GM04503 (cell line): ENCODE measurements at places on chromosomes 4 and X.

GRCh38 chrX:39819921-39820849, 277.6 kb downstream of the BCOR start:
- DNase-seq, result no peak

- DNase-seq, result no peak
Measured at GRCh38 chr4:23680671-23681518, 209.0 kb downstream of the PPARGC1A start.

DNA sequence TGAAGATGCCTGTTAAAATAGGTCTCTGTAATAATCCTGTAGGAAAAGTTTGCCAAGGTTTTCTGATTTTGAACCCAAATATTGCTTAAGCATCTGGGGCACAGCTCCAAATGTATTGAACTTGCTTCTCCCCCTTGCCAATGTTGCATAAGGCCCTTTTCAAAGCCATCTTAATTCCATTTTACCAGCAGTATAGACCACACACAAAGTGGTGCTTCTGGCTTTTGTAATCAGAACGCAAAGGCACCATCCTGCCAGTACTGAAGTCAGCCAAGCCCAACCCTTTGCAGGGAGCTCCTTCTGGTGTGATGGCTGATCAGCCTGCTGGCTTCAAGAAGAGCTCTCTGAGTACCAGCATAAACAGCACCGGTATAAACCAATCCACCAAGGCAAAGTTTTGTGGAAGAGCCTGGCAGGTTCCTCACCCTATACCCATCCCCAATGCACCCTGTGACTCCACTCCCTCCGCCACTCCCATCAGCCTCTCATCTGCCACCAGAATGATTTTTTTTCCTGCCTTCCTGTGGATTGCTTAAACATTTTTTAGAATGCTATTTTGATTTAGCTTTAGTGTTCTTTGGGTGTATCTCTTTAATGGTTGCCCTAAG, 39.2 kb upstream of the USP9X start:
- DNase-seq, result no peak

GRCh38 chr4:10983268-10983667, 298.7 kb upstream of the CLNK start:
- no peak for DNase-seq

DNA sequence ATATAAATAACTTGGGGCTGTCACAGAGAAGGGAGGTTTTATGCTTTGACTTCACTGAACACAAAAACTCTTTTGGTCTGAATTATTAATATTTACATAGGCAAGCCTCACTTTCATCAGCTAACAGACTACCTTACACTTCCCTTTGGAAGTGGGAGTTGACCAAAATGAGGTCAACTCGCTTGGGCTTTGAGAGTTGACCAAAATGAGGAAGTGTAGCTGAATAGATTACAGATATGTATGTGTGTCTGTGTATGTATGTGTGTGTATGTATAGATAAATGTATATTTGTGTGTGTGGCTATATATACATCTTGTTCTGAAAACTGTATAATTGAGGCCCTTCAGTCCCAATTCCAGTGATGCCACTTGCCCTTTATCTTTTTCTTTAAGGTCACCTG, 113.3 kb upstream of the IL13RA1 start:
- no peak for DNase-seq

- DNase-seq, result no peak
Measured at GRCh38 chrX:39601231-39602177, 496.3 kb downstream of the BCOR start.

DNA sequence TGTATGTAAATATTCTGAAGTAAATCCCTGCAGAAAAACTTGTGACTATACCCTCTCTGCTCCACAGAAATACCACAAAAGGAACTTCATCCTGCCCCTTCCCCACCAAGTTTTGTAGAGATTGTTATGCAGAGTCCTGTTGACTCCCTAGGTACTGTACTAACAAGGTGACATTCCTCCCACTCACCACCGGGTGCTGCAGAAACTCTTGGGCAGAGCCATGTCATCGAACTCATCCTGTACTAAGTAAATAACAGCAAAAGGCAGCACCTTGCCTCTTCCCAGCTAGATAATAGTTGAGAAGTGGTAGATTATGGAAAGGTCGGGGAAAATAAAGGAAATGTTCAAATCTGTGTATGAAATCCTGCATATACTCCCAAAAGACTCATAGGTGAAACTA, 233.3 kb downstream of the STPG2 start:
- no peak for DNase-seq

DNA sequence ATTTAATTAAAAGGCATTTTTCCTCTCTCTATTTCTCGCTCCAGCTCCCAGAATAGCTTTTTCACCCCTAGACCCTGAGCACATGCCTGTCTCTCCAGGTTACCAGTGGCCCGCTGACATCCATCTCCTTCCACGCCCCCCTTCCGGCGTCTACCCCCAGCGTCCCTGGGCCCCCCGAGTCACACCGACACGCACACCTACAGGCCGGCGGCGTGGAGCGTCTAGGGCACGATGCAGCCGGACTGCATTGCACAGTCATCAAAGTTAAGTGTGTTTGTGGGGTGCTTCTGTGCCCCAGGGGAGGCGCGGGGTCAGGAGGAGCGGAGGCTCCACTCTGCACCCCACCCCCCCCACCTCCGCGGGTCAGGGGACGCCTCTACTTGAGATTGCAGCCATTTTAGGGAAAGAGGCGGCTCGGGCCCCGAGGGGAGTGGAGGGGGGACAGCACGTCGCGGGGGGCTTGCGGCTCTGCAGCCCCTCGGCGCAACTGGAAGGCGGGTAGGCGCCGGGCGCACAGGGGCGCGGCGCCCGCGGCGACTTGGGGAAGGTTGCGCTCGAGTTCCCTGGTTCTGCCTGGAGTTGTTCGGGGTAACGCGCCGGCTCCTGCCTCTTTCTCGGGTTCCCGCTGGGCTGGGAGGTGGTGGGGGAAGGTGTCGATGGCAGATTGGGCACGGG, 112.7 kb downstream of the DHX15 start:
- DNase-seq, result no peak

- DNase-seq, result no peak
Measured at GRCh38 chrX:31445542-31445941, 373.7 kb upstream of the FTHL17 start.

GRCh38 chrX:132059973-132060540, 37.0 kb downstream of the STK26 start:
- no peak for DNase-seq

- DNase-seq, result no peak
Measured at GRCh38 chr4:65482410-65482809, 187.9 kb downstream of the EPHA5 start.

- no peak for DNase-seq
Measured at GRCh38 chr4:140710908-140711622, 45.1 kb downstream of the TBC1D9 start.

DNA sequence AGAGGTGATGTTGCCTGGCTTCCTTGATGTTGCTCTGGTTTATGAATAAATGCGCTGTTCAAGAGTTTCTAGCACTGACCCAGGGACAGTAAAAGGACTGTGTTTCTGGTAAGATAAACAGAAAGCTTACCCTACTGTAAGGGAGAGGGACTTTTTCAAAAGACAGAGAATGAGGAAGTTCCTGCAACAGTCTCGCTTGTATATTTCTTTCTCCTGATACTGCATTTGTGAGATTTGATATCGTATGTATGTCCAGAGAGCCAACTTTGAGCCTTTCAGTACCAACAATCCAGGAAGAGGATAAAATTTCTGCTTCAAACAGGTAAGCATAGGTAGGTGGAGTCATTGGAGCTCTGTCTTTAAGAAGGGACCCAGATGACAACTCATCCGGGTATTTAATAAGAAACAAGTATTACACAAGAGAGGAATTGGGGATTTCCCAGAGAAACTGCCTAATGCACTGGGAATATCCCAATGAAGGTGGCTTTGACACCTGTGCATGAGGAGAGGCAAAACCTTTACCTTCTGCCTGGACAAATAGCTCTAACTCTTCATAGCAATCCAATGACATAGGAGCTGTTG, 773 bp downstream of the DAPP1 start:
- no peak for DNase-seq

DNA sequence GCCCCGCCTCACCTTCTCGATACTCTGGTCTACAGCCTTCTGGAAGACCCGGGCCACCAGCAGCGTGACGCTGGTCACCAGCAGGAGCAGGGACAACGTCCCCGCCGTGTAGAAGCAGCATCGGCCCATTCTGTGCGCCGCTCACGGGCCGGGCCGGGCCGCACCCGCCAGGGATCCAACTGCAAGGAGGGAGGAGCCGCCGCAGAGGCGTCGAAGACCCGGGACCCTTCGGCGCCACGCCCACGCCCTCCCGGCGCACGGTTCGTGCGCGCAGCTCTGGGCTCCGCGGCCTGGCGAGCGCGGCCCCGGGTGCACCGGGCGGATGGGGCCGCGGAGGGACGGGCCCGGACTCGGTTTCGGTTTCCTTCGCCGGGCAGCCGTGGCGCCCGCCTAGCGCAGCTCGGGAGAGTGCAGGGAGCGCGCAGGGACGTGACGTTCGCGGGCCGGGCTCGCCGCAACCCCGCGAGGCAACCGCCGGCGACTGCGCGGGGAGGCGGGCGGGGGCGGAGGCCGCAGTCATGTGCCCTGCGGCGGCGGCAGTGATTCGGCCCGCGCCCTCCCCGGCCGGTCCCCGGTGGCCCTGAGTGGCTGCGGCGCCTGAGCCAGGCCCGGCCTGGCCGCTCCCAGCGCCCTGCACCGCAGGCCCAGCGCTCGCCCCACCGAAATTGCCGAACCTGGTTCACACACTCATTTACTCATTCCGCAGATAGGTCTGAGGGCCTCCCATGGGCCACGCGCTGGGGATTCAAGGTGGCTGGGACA, at the start of gene SCARB2:
Gene SCARB2, minus strand, starts transcription at position 410 of the 762 bp plus-strand sequence. Its CDS starts 281 bp downstream, at position 129.
- peak; percentile 41 for DNase-seq

GRCh38 chr4:86815653-86816052, 33.5 kb downstream of the SLC10A6 start:
- no peak for DNase-seq

GRCh38 chrX:37685381-37686359, at the start of gene XK:
XK (plus strand) TSS chrX:37685791; CDS start chrX:37685962, 171 bp downstream.
- DNase-seq, result no peak

GRCh38 chr4:76729980-76730379, 168.0 kb downstream of the SOWAHB start:
- DNase-seq, result no peak

DNA sequence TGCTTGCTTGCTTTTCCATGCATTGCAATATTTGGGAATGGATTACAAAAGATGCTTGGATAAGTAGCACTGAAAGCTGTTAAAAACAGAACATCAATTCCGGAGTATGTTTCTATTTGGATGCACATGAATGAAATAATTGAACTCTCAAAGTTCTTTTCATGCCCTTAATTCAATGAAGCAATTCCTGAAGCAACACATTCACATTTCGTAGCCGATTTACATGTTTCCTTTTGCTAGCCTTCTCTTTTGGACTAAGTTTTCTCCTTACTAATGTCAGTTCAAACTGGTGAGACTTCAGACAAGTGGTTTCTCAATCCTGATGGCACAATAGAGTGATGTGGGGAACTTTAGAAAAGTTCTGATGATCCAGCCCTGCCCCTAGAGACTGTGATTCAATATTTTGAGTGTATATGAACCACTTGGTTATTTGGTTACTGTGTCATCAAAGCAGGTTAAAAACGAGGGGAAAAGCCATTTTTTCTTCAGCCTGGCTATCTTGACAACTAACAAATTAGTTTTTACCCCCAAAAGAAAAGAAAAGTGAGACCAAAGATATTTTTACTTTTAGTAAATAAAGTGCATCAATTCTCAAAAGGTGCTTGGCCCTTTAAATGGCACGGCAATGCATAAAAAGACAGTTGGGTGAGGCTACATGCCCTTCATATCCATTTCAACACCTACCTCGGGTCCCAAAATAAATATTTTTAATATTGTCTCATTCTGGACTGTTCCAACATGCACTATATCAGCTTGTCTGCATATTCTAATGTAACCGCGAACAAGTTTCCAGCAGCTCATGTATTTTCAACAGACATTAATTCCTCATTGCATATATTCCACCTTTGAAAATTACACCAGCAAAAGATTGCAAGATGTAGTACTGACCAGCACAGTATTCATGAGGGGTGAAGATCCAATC, 90.1 kb upstream of the RPL34 start:
- DNase-seq, result no peak

GRCh38 chr4:2042204-2042946, 16.8 kb upstream of the NAT8L start:
- DNase-seq, result no peak

- no peak for DNase-seq
Measured at GRCh38 chr4:57763070-57763469, 652.9 kb upstream of the IGFBP7 start.

GRCh38 chrX:23616361-23616760, 50.9 kb upstream of the PRDX4 start:
- no peak for DNase-seq

GRCh38 chrX:153776120-153776599, 4.7 kb upstream of the SRPK3 start:
- DNase-seq, result no peak

DNA sequence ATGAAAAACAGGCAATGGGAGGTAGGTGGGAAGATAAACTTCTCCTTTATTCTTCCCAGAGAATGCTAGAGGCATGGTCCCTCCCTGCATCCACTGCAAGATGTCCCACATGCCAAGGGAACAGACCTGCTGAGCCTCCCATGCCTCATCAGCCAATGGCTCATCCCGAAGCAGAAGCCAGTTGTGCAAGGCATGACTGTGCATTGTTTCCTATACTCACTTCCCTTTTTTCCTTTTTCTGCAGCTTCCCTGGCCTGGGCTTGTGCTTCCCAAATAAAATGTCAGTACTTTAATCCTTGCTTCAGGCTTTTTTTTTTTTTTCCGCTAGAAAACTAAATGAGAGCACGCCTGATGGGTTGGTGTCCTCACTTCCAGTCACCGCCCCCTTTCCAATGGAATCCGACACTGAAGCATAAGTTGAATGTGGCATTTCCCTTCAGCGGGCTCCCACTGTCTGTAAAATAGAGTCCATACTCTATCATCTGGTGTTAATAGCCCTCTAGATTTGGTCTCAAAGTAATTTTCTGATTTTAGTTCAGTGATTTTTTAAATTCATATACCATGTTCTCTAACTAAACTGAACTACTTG, 239.0 kb upstream of the JADE1 start:
- DNase-seq, result no peak

DNA sequence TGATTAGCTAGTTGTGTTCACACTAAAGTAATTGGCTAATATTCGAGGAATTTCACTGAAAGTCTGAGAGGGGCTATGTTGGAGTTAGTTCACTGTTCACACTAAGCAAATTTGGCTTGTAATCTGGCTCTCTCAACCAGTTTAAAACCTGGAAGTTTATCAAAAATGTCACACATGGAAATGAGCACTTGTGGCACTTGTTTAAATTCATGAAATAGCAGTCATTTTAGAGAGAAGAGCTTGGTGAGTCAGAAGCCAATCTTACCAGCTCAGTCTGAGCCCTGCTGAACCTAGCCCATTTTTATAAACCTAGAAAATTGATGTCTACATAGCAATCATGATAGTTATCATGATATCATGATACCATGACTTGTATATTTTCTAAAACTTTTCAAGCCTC, 90.7 kb upstream of the JADE1 start:
- DNase-seq, result peak; percentile 68

GRCh38 chr4:184807256-184807655, 18.5 kb downstream of the ACSL1 start:
- DNase-seq, result no peak

- no peak for DNase-seq
Measured at GRCh38 chr4:184451726-184452125, 22.6 kb downstream of the IRF2 start.
